ENCODE measurements at places on chromosomes 5 and 9.
A peak's percentile ranks its signal among the peaks of the same experiment; 100 is the strongest.

GRCh38 chr9:137254624-137255447 lies at the start of gene NELFB:
Gene NELFB, plus strand, starts transcription at chr9:137255327.
- peak; percentile 95 for DNase-seq

- DNase-seq: no peak
Measured at GRCh38 chr5:40877371-40877988, 31.8 kb upstream of the C7 start.

DNA sequence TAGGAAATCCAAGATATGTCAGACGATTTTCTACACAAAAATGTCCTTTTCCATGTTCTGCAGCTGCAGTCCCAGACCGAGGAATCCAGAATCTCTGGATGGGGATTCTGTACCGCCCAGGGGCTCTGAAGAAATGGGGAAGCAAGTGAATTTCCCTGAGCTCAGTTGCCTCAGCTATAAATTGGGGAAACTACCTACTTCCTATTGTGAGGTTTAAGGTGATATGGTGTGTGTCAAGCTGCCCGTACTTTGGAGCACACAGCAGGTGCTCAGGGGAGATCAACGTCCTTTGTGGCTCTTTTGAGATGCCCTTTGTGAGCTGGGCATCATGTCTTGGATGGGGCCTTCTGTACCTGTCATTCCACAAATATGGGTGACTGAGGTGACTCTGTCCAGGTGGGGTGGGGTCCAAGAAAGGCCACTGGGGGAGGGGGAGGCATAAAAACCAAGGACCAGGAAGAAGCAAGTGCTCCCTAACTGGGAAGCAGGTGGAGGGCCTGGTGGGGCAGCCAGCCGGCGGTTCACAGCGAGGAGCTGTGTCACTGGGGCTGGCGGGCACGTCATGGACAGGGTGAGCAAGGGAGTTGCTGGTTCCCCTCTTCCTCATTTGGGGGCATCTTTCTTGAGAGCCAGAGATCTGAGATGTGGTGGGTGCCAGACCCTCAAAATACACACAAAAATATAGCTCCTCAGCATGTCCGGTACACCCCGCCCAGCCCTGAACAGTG lies 116.0 kb downstream of the CRB2 start:
- DNase-seq: no peak

DNA sequence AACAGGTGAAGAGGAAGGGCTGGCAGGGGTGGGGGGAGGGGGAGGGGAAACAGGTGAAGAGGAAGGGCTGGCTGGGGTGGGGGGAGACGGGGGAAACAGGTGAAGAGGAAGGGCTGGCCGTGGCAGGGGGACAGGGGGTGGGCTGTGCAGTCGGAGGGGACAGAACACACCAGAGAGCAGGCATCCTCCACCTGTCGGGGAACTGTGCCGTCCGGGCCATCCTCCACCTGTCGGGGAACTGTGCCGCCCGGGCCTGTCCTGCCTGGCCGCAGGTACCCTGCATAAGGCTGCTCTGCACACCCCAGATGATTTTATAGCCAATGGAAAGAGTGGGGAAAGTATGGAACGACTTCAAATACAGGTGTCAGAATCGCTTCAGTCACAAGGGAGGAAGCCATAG lies 32.5 kb upstream of the PPP1R26 start:
- DNase-seq: no peak

DNA sequence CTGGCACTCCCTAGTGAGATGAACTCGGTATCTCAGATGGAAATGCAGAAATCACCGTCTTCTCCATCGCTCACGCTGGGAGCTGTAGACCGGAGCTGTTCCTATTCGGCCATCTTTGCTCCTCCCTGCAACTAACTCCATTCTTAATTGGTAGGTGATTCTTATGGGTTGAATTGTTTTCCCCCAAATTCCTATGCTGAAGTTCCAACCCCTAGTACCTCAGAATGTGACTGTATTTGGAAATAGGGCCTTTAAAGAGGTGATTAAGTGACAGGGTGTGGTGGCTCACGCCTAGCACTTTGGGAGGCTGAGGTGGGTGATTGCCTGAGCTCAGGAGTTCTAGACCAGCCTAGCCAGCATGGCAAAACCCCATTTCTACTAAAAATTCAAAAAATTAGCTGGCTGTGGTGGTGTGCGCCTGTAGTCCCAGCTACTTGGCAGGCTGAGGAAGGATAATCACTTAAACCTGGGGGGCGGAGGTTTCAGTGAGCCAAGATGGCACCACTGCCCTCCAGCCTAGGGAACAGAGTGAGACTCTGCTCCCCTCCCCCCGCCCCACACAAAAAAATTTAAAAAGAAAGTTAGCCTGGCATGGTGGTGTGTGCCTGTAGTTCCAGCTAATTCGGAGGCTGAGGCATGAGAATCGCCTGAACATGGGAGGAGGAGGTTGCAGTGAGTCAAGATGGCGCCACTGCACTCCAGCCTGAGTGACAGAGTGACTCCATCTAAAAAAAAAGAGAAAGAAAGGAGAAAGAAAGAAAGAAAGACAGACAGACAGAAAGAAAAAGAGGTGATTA lies 25.2 kb upstream of the FOCAD start:
- DNase-seq: no peak

- no peak for DNase-seq
Measured at GRCh38 chr9:99626426-99626825, 195.3 kb upstream of the NR4A3 start.

GRCh38 chr5:35285435-35285834 lies 55.1 kb upstream of the PRLR start:
- no peak for DNase-seq

DNA sequence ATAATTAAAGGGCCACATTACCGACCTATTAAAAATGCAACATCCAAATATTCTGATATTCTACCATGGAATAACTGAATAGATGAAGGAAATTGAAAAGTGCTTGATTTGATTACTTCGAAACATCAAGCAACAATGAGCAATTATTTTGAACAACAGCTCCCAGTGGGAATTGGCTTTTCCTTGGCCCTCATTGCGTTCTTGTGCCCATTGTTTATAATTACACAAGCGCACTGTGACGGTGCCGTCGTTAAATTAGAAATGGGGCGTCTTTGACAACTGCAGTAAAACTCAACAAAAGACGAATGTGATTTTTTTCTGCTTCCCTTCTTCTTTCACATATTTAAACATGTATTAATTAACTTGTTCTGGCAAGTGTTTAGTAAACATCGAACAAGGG lies 61.6 kb downstream of the CDH6 start:
- no peak for DNase-seq

DNA sequence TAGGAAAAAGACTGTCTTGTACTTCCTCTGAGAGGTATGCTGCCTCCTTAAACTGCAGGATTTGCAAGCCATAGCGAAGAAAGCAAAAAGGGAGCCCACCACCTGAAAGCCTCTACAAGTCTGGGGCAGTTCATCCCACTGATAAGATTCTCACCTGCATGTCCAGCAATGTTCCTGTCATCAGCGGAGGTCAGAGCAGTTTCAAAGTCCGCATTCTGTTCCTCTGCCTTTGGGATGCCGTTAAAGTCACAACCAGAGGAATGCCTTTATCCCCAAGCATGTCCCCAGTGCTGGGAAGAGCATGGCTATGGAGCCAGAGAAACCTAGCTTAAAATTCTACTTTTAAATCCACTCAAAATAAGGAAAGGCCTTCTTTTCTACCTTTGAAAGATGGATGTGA lies 220.5 kb downstream of the GLIS3 start:
- no peak for DNase-seq

- DNase-seq: no peak
Measured at GRCh38 chr5:154107756-154108155, 69.0 kb downstream of the MFAP3 start.

DNA sequence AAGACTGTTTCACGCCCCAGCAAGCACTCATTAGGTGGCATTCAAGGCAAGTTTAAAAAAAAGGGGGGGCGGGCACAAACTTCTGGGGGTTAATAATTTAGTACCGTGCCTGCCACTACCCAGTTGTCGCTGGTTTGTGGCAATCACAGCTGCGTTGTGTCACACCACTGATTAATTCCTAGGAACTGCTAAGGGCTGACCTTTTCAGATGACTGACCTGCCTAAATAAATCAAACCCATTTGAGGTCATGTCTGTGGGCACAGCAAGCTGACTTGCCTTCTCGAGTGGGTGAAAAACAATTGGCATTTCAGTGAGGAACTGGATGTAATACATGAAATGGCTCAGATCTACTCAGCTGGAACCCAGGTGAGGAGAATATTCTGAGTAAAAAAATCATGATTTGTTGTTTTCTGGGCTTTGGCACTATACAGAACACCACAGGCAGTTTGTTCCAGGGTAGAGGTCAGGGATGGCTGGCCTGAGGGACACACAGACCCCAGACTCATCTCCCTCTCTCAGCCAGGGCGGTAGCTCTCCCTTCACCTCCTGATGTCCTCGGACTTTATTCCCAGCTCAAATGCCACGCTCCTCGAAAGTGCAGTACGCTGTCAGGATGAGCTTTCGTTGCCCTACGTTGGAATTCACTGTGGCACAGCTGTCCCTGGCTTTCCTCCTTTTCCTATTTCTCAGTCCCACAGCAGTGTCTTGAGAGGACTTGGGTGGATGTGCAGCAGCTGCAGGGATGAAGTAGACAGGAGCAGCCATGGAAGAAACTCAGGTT lies 15.5 kb upstream of the MGAT1 start:
- no peak for DNase-seq

DNA sequence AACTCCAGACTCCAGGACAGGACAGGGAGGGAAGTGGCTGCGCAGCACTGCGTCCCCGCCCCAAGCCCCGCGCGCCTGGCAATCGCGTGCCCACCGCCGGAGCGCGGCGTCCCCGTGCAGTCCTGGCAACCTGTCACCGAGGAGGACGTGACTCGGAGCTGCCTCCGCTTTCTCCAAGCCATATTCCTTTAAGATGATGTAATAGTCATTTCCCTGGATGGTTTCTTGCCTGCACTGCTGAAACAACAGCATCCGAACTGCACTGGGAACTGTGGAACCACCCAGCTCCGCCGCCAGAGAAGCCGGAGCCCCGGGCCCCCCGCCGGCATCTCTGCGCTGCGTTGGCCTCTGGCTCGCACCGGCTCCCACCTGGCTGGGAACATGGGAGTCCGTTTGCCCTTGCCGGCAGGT lies 34.5 kb downstream of the KCTD16 start:
- no peak for DNase-seq

- no peak for DNase-seq
Measured at GRCh38 chr5:155822177-155822576, 504.8 kb upstream of the SGCD start.

GRCh38 chr9:81592887-81593266 lies 96.5 kb downstream of the TLE1 start:
- DNase-seq: no peak

GRCh38 chr5:81302596-81302995 lies 1.2 kb downstream of the ZCCHC9 start:
- DNase-seq: no peak

- DNase-seq: no peak
Measured at GRCh38 chr5:171599411-171599810, 180.0 kb downstream of the FGF18 start.

DNA sequence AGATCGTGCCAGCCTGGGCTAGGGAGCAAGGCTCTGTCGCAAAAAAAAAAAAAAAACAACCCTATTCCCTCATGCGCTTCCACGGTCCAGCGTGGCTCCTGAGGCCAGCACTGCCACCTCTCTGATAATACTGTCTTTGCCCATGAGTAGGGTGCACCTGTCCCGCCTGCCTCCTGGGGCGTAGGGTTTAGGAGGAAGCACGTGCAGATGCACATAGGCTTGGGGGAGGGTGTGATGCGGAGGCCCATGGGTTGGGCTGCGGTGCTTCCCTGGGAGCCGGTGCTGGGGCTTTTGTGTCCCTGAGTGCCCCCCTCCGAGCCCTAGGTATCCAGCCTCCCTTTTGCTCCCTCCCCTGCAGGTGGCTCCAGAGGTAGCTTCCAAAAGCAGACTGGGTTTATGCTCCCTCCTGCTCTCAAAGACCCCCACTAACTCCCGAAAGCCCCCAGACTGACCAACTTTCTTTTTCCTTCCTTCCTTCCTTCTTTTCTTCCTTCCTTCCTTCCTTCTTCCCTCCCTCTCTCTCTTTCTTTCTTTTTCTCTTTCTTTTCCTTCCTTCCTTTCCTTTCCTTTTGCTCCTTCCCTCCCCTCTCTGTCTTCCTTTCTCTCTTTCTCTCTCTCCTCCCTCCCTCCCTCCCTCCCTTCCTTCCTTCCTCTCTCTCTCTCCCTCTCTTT lies 12.8 kb downstream of the FGFR4 start:
- no peak for DNase-seq

GRCh38 chr5:54996466-54996865 lies 11.1 kb upstream of the ESM1 start:
- no peak for DNase-seq

DNA sequence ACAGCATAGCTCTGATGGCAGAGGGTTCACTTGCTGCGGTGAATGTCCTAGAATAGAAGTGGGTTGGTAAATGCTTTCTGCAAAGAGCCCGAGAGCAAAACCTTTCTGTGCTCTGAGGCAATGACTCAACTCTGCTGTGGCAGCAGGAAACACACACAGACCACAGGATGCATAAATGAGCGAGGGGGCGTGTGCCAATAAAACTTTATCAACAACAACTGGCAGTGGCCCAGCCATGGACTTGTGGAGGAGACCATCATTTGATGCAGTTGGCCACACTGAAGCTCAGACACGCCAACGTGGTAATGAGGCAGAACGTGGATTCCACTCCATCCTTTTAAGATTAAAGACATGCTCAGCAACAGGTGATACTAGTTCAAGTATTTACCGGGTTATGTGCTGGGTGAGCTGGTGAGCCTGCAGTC lies 6.8 kb downstream of the MRPL36 start:
- peak; percentile 60 for DNase-seq

DNA sequence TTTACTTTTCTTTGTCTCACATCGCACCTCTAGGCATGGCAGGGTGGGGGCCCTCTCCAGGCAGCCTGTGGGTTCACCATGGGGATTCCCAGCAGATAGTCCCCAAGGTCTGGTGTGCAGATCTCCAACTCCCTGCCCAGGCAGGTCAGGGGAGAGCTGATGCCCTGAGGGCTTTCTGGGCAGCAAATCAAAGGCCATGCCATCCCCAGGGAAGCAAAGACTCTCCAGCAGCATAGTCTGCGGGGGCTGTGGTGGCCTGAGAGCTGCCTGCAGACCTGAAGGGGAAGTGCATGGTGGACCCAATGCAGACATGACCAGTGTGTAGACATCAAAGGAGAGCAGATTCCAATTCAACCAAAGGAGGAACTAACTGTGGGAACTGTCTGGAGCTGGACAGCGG lies 7.7 kb downstream of the NEURL1B start:
- DNase-seq: no peak

GRCh38 chr9:116154334-116154975 lies 864 bp downstream of the PAPPA start:
- DNase-seq: no peak

- DNase-seq: no peak
Measured at GRCh38 chr5:171149772-171150171, 159.3 kb upstream of the TLX3 start.

GRCh38 chr5:180100621-180101450 lies 29.3 kb upstream of the RNF130 start:
- no peak for DNase-seq

- DNase-seq: no peak
Measured at GRCh38 chr9:31243386-31243785, 1141.1 kb upstream of the ACO1 start.

- no peak for DNase-seq
Measured at GRCh38 chr9:129338724-129339430, 160.8 kb upstream of the IER5L start.

DNA sequence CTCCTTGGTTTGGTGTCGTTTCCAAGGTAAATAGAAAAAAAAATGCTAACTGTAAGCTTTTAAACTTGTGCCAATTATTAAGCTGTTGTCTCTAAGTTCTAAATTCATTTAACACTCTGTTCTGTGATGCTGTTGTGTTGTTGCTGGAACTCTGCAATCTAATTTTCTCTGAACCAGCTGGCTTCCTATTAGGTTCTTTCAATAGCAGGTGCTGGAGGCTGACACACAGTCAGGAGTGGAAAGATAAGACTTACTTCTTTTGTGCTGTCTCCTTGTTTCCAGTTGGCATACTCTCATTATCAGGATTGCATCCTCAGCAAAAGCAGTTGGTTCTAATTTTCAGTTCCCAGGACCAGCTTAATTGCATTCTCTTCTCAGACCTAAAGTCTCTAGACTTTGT lies 1252.6 kb upstream of the NUDT12 start:
- DNase-seq: no peak
